ENCODE measurements at places on chromosomes 2 and 18.

DNA sequence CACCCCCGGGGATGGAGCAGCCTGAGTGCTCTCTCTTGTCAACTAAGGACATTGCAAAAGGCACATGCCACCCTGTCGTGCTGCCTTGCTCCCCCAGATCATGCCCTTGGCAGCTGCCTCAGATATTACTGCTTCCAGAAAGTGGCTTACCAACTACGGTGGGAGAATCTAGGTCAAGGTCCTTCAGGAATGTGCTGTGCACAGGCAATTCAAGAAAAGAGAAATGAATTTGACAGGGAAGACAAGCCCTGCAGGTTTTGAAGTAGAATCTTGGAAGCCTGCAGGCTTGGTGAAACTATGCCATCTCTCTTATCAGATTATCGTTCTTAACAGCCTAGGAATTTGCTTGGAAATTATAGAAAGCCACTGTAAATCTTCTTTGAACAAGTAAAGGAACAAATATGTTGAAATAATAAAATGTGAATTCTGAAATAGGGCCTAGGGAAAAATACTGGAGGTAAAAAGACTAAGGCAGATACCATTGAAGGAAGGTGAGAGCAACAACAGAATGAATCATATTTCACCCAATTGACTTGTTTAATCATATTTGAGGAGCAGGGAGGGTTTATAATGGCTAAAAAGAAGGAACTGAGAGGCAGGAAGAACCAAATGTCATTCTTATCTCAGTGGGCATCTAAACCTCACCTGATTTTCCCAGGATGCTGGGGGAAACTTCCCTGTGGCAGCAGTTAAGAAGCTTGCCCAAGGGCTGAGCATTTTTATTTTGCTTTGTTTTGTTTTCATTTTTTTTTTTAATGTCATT lies 94.0 kb upstream of the GLS start:
- no peak for DNase-seq

GRCh38 chr2:195696012-195696411 lies 39.0 kb downstream of the SLC39A10 start:
- DNase-seq, result no peak

DNA sequence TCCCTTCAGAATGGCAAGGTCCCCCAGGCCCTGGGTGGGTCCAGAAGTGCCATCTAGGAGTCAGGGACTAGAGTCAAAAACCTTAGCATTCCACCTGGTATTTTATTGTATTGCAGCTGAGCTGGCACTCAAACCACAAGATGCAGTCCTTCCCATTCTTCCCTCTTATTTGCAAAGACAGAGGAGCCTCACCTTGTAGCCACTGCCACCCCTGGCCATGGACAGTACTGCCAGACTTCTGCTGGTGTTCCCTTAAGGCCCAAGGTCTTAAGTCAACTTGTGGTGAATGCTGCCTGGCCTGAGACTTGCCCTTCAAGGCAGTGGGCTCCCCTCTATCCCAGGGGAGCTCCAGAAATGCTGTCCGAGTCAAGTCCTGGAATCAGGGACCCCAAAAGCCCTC lies 6.9 kb downstream of the UGT1A10 start:
- DNase-seq, result no peak

DNA sequence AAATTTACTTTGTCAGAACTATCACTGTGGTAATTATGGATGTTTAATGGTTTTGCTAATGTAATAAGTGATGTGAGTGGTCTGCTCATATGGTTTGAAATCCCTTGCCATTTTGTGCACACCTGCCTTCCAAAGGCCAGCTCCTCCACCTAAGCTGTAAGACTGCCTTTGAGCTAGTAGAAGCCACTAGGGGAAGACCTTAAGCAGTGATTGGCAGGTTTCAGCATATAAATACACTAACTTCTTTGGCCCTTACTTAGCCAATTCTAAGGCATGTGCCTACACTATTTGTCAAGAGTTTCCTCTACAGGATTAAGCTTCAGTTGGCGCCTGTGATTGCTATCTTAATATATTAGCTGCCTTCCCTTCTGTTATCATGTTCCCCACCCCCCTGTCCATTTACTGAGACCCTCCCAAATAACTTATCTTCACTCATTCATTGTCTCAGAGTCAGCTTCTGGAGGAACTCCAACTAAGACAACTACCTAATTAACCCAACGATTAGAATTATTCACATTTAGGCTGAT lies 141.1 kb downstream of the MBD5 start:
- DNase-seq, result no peak

GRCh38 chr2:209787416-209787815 lies 15.8 kb downstream of the UNC80 start:
- DNase-seq, result no peak

GRCh38 chr2:33859176-33859575 lies 260.1 kb upstream of the FAM98A start:
- DNase-seq, result no peak

All from HuH-7 (cell line).